Stimulated activated CD4-positive, alpha-beta T cell treated with anti-CD3 and anti-CD28 coated beads, Interleukin-4, amount 100 ng/mL, for 24 hours (primary cell): ENCODE measurements at places on chromosomes 4 and X.

- no peak for DNase-seq
Measured at GRCh38 chrX:17656035-17656418, 81.3 kb upstream of the SCML1 start.

DNA sequence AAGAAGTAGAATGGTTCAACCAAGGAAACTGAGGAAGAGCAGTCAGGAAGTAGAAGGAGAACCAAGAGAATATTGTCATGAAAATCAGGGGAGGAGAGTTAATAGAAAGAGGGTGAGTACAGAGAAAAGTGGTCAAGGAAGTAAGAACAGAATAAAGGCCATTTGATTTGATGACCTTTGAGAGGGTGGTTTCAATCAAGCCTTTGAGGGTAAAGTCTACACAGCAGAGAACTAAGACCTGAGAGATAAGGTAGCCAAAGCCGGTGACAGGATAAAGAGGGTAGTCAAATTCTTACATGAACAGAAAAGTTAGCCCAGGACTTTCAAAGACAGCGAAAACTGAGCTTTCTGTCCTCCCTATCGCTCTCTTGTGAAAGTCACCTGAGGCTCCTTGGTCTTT, 34.6 kb upstream of the FGF16 start:
- no peak for DNase-seq

- no peak for DNase-seq
Measured at GRCh38 chr4:133938061-133938460, 263.5 kb downstream of the PABPC4L start.

- no peak for DNase-seq
Measured at GRCh38 chr4:173218411-173219125, 50.0 kb downstream of the GALNT7 start.

- no peak for DNase-seq
Measured at GRCh38 chr4:68592673-68593072, 16.6 kb upstream of the UGT2B17 start.

GRCh38 chr4:17310269-17310652, 201.6 kb downstream of the QDPR start:
- DNase-seq, result no peak

DNA sequence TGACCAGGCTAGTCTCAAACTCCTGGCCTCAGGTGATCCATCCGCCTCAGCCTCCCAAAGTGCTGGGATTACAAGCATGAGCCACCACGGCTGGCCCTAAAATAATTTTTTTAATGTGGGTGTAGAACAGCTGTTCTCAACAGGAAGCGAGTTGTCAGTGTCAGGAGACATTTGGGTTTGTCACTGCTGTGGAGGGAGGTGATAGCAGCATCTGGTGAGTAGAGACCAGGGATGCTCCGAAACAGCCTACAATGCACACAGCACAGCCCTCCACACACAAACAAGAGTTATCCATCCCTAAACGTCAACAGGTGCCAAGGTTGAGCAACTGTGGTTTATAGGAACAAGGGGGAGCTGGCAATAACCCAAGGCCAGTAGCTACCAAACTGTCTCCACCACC, 243.4 kb upstream of the STS start:
- DNase-seq, result no peak
